H1 (cell line): ENCODE measurements at places on chromosomes 6 and 20.

DNA sequence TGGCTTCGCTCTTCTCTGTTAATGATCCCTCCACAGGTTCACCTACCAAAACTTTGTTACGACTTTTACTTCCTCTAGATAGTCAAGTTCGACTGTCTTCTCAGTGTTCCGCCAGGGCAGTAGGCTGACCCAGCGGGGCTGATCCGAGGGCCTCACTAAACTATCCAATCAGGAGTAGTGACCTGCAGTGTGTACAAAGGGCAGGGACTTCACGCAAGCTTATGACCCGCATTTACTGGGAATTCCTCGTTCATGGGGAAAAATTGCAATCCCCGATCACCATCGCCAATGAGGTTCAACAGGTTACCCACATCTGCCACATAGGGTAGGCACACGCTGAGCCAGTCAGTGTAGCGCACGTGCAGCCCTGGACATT, 771.4 kb upstream of the DEFB115 start:
- H3K4me3 ChIP-seq: no peak overlapping the region
- H3K27me3 ChIP-seq: no peaks in the 10 kb centered on the region
- H3K36me3 ChIP-seq: peaks cover 16% of the 10 kb centered on the region; the same call in 1 of the 2 replicates
- no peak overlapping the region for H3K27ac ChIP-seq
- no peaks in the 10 kb centered on the region for H3K4me1 ChIP-seq
- DNase-seq: no peak

GRCh38 chr20:63179687-63180568, 36.0 kb downstream of the YTHDF1 start:
- H3K27ac ChIP-seq: no peak overlapping the region
- DNase-seq: no peak
- H3K27me3 ChIP-seq: peaks cover 37% of the 10 kb centered on the region
- no peaks in the 10 kb centered on the region for H3K36me3 ChIP-seq
- H3K4me1 ChIP-seq: peaks cover 25% of the 10 kb centered on the region; the same call in 1 of the 2 replicates

DNA sequence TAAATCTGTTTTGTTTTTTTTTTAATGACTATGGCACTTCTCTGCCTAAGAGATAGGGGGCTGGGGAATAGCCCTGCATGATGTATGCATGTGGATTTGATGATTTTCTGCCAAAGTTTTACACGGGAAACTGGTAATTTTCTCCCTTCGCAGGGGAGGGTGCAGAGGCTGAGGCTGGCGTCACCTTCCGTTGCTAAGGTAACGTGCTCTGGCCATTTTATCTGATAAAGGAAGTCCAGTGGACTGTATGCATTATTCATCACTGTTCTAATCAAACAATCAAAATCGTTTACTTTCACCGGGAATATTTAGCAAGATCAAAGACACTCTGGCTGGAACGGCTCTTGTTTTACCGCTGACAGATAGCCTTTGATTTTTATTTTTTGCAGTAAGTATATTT, 789 bp downstream of the PHACTR1 start:
- H3K4me3 ChIP-seq: no peak overlapping the region
- no peaks in the 10 kb centered on the region for H3K27me3 ChIP-seq
- no peak for DNase-seq

DNA sequence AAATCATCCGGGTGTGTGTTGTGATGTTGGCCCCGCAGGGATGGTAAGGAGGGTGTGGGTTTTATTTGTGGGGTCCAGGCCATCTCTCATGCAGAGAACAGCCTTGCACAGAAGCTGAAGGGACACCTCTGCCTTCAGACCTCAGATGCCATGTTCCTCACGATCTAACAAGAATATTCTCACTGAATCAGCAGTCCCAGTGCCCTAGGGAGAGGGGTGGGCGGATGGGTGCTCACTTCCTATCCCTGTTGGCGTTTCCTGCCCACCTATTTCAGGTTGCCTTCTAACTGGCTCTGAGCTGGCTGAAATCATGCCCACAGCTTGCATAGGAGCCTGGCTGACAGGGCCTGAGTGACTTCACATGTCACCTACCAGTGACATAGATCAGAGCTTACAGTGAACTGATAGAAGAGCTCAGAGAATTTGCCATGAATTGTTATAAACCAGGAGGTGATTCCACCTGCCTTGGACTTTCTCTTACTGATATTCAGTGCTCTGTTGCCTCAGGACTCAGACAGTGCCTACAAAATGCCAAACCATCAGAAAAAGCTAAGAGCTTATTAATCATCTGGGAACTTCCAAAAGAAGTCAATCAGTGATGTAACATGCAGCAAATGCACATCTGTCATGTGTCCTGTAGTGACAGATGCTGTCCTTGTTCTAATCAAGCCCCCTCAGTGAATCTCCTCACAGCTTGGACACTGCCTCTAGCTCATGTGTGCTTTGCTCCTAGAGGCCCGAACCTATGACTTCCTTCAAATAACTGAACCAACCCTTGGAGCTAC, 285.8 kb upstream of the PRND start:
- no peaks in the 10 kb centered on the region for H3K4me1 ChIP-seq
- peak; percentile 28 for DNase-seq
- H3K27ac ChIP-seq: no peak overlapping the region
- H3K36me3 ChIP-seq: no peaks in the 10 kb centered on the region

DNA sequence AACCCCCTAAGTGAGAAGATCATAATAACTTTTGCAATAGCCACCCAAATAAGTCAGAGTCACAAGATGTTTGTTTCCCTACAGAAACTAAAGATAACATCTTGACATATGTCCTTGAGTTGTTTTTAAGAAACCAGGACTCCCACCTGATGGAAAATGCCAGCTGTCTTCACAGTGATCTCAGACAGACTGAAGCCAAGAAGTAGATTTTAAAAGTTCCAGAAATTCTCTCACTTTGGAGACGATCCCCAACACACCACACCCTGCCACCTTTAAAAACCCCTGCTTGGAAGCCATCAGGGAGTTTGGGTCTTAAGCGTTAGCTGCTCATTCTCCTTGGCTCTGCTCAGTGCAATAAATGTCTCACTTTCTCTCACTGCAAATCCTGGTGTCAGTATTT, 63.0 kb downstream of the GPR6 start:
- H3K4me3 ChIP-seq: no peak overlapping the region
- H3K36me3 ChIP-seq: no peaks in the 10 kb centered on the region
